ENCODE measurements at places on chromosomes 2 and 18.

GRCh38 chr18:37613253-37613565 lies 47.6 kb upstream of the CELF4 start:
- no peak for DNase-seq

DNA sequence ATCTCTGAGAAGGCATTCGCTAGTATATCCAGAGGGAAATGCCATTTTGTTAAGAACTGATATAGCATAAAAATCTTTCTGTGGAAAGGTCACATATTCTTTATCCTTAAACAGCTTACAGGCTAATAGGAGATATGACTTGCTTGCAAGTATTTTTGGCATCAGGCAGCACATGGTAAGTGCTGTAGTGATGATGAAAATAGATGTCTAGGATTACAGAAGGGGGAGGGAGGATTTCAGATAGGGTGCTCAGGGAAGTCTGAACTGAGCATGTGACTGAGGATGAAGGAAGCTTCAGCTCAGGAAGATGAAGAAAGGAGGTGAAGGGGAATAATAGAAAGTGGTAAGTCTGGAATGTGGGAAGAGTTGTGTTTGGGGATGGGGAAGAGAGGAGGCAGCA lies 158.5 kb upstream of the NOSTRIN start:
- DNase-seq: no peak

GRCh38 chr2:38376346-38377049 lies 575 bp downstream of the ATL2 start:
- DNase-seq: peak; percentile 14

DNA sequence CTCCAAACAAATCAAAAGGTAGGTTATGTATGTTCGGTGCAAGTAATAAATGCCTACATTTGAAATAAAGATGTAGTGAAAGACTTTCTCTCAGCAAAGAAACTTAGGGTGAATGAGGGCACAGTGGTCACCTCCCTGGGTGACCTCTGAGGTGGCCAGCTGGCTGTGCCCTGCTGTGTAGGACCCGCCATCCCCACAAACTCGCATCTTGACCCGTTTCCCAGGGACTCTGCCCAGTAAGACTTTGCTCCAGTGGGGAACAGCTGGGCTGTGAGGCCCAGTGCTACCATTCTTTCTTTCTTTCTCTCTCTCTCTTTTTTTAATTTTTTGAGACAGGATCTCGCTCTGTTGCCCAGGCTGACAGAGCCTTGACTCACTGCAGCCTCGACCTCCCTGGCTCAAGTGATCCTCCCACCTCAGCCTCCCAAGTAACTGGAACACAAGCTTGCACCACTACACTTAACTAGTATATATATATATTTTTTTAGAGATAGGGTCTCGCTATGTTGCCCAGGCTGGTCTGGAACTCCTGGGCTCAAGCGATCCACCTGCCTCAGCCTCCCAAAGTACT lies 8.2 kb upstream of the GAREM2 start:
- DNase-seq: no peak

- DNase-seq: no peak
Observed at GRCh38 chr2:186590350-186590758, 498 bp downstream of the ITGAV start.

DNA sequence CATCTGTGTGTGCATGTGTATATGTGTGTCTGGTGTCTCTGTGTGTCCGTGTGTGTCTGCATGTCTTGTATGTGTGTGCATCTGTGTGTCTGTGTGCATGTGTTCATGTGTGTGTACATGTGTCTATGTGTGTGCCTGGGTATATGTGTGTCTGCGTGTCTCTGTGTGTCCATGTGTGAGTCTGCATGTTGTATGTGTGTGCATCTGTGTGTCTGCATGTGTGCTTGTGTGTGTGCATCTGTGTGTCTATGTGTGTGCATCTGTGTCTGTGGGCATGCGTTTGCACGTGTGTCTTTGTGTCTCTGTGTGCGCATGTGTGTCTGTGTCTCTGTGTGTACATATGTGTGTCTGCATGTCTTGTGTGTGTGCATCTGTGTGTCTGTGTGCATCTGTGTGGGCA lies 207.7 kb downstream of the TNS1 start:
- no peak for DNase-seq

DNA sequence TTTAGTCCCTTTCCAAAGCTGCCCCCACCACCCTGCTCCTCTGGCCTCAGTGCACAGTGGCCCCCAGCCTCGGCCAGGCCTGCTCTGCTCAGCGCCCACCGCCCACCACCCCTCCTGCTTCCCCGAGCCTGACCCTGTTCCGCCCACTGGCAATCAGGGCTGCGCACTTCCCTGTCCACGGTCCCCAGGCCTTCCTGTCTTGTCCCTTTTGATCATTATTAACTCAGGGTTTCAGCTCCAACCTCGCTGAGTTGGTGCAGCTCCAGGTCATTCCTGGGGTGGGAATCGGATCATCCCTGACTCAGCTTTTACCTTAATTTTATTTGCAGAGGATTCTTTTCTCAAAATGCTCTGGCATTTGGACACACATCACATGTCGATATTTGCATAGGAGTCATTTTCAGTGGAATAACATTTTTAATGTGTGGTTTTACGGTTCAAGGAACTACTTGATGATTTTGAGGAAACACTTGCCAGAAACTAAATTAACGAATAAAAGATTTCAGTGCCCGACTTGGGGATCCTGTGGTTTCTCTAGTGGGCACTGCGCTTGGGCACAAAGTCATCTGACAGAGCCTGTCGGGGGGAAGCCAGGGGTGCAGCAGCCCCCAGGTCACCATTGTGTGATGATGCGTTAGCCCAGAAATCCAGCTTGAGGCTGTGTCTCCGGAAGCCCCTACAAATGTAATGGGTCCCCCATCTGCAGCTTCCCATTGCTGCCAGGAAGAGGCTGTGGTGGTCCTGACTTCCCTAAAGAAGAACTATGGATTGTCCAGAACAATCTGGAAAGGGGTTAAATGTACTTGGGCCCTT lies 1.0 kb upstream of the ESPNL start:
- DNase-seq: no peak

- DNase-seq: no peak
Observed at GRCh38 chr18:58908006-58908405, 43.3 kb downstream of the ZNF532 start.

- DNase-seq: no peak
Observed at GRCh38 chr18:32771169-32771751, 1.6 kb downstream of the KLHL14 start.

- no peak for DNase-seq
Observed at GRCh38 chr18:896315-896714, 8.4 kb upstream of the ADCYAP1 start.

GRCh38 chr2:237156031-237156856 lies 70.6 kb downstream of the COPS8 start:
- peak; percentile 18 for DNase-seq

DNA sequence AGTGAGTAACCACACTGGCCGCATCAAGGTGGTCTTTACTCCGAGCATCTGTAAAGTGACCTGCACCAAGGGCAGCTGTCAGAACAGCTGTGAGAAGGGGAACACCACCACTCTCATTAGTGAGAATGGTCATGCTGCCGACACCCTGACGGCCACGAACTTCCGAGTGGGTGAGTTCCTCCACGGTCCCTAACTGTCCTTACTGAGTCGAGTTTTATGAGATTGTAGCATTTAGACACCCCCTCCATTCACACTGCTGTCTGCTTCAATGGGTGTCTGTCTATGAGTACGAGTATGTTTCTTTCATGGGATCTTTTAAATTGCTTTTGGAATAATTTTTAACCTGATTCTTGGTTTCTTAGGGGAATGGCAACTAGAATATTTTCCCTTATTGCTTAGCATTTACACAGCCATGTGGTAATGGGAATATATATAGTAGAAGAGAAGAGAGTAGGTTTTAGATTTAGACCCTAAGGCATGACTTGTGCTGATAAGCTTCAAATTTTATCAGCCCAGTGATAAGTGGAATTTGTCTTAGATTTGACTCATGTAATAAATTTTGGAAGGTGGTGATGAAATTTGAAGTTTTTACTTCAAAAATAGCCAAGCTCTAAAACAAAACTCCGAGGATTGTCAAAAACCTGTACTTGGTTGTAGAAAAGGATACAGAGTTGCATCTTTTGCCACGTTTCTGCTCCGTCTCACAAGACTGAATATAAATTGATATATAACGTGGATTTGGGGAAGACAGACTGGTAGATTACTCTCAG lies 188.2 kb downstream of the LTBP1 start:
- DNase-seq: no peak

DNA sequence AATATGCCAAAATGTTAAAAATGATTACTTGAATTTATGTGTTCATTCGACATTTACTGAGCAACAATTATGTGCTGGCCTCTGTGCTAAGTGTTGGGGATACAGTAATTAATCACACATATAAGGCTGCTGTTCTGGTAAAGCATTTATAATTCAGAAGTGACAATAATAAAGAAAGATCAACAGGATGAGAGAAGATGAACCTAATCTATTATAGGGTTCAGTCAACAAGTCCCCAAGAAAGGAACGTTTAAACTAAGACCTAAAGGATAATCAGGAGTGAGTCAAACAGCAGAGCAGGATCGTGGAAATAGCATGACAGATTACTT lies 60.1 kb upstream of the COX7A2L start:
- no peak for DNase-seq

GRCh38 chr18:74356959-74357358 lies 41.3 kb downstream of the C18orf63 start:
- no peak for DNase-seq

- no peak for DNase-seq
Observed at GRCh38 chr2:96618596-96619283, 19.4 kb downstream of the KANSL3 start.

DNA sequence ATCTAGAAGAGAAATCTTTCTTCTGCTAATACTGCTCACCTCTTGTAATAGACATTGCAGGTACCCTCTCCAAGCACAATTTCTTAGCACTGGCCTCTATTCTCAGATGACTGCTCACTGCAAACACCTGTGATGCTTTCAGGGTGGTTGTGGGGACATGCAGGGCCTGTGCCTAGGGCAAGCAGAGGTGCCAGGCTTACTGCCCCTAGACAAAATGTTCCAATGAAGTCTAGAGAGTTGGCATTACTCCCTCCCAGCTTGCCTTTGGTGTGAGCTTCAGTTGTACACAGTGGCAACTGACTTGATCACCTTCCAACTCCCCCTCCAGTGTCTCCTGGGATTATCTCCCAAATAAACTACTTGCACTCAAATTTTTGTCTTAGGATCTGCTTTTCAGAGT lies 12.9 kb upstream of the TXNDC2 start:
- DNase-seq: no peak

DNA sequence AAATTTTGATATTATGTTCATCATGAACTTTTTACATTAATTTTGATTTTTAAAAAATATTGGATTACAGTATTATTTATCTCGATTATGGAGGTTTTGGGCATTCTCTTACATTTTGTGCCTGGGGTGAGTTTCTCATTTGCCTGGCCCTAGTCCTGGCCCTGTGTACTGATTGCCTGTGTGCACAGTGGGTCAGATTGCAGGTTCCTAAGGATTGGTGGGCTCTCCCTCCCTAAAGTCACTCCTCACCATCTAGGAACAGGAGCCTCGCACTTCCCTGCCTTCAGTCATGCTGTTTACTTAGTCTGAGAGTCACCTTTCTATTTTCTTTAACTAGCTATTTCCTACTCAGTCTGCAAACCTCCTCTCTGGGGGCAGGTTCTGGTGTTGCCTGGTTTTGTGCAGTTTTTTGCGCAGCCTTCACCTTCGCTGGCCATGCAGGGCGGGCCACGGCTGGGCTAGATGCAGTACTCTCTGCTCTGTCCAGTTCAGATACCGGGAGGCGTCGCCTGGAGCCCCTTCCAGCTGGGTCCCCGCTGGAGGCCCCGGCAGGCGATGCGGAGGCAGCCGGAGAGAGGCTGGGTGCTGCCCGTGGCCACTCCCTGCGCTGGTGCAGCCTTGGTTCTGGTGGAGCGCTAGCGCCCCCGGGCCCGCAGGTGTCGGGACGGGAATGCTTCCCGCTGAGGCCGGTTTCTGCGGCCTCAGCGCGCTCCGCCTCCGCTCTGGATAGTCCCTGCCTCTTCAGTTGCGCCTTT lies 23.3 kb upstream of the MC5R start:
- peak; percentile 7 for DNase-seq

DNA sequence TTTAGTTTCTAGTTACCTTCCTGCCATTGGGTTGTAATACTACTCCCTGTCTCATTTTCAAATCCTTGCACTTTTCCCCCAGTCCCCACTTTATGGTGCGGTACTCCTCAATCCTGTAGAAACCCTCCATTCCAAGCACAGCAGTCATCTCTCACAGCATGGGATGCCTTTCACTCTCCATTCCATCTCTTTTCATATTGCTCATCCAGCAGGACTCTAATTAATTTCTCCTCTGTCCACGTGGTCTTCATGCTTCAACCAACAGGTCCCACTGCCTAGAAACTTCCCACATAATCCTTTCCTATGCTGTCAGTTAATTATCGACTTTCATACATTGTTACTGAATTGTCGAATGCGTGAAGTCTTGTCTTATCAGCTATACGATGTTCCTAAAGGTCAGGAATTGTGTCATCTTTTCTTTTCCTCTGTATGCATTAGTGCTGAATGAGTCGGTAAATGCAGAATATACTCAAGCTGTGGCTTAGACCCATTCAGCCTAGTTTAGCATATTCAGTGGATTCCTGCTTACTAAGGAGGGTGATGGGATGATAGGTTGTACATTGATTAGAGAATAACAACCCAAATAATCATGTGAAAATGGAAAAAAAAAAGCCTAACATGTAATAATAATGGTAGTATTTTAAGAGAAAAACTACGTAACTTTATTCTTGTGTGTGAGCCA lies 89.7 kb downstream of the CRIM1 start:
- DNase-seq: no peak

DNA sequence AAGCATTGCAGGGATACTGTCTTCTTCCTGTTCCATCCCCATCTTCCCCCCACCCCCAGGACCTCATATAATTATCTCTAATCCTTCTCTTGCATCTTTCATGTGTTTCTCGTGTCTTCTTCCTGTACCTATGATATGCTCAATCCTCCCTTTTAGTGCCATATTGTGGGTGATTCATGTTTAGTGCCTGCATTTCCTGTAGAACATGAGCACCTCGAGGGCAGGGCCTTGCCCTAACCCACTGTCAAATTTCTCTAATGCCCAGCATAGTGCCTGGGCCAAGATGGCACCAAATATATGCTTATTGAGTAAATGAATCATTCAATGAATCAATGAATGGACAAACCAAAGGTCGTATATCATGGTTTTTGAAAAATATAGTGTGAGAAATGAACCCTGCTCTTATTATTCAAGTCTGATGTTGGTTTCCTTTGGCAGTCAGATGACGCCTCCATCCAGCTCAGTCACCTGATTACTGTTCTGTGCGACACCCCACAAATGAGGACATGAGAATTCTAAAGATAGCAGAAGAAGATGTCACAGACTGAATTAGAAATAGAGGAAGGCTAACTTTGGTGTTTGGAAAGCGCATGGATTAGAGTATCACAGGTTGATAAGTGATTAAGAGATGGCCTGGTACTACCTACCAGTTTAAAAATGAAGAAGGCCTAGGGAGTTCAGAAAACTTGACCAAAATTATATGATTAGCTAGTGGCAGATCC lies 278.4 kb downstream of the PRKCE start:
- no peak for DNase-seq

- DNase-seq: no peak
Observed at GRCh38 chr18:74513883-74514205, 17.7 kb downstream of the CNDP2 start.

DNA sequence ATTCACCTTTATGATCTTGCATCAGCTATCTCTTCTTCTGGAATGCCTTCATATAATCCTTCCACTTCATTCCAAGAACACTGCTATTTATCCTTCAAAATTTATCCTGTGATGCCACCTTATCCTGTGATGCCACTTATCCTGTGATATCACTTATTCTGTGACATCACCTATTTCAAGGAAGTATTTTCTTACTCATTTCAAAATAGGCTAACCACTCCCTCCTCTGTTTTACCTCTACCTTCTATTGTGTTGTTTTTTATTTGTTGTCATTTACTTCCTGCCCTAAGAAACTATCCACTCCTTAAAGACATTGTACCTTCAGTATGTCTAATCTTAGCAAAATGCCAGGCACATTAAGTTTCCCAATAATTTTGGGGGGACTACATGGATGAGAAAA lies 38.8 kb downstream of the CD226 start:
- DNase-seq: no peak
